MCF 10A (cell line): ENCODE measurements at places on chromosomes 12 and 14. TPM values are rescaled to one million over a fixed set of nuclear protein-coding genes. Genes with fewer than 3 reads are reported as not detected.

Gene UNC79
- total RNA-seq = 0.05 TPM in 2 replicates

Gene KRT72
- not detected in 2 replicates for total RNA-seq

Gene ADAM20
- 1.4 and 1.6 TPM in 2 replicates for total RNA-seq

Gene KRT77
- not detected in 2 replicates for total RNA-seq

Gene TAS2R20
- total RNA-seq = 1.1 and 1.8 TPM in 2 replicates

Gene TAS2R10
- total RNA-seq = 0.91 and 2.1 TPM in 2 replicates

Gene IGF1
- not detected in 2 replicates for total RNA-seq
